Activated CD8-positive, alpha-beta memory T cell treated with anti-CD3 and anti-CD28 coated beads for 48 hours (primary cell): ENCODE measurements at places on chromosomes 1 and 21.

GRCh38 chr1:228242409-228242808 is 34.6 kb downstream of the OBSCN start:
- no peak for DNase-seq

DNA sequence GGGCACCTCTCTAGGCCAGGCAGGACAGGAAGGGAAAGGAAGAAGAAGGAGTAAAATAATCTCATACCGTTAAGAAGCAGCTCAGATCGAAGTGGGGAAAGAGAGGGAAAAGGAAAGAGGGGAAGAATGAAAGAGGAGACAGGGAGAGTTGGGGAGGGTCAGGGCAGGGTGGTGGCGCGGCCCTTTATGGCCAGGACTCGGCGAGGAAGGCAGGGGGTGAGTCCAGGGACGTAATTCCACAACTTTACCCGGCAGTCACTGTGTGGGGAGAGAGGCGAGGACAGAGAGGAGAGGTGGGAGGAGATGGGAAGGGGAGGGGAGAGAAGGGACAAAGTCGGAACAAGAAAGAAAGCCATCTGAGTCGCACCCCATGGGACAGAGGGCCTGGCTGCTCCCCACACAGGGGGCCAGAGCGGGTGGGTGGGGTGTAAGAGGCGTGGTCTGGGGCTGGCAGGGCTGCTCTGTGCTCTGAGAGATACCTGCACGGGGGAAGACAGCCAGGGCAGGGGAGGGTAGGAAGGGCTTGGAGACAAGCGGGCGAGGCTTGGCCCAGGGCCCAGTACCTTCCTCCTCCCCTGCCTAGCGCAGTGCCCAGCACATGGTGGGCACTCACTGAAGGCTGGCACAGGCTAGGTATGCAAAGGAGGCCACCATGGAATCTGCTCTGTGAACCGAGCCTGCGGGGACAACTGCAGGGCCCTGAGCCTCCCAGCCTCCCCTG is 49.4 kb downstream of the KIF21B start:
- DNase-seq, result no peak

- no peak for DNase-seq
These were observed 13.3 kb downstream of the CDKN2C start for GRCh38 chr1:50983219-50983802.

- DNase-seq, result no peak
These were observed 62.1 kb downstream of the FOXJ3 start for GRCh38 chr1:42272920-42273319.

DNA sequence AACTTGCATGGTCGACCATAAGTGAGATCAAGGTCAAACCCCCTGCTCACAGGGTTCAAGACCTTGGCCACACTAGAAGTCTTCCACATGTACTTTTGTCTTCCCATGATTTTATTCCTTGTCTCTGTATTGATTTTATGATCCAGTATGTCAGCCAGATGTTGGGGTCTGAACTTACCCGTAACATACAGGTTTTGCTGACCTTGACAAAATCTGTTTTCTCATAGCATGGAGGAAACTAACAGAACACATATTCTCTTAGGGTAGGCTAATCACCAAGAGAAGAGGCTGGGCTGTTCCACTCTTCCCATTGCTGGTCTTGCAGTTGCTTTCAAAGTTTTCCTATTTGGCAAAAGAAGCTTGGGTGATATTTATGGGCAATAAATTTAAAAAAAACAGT is 284.0 kb downstream of the DNM3 start:
- DNase-seq, result no peak

GRCh38 chr1:201189085-201189484 is 1.5 kb upstream of the IGFN1 start:
- no peak for DNase-seq
